ENCODE measurements at places on chromosomes 6 and 20.

DNA sequence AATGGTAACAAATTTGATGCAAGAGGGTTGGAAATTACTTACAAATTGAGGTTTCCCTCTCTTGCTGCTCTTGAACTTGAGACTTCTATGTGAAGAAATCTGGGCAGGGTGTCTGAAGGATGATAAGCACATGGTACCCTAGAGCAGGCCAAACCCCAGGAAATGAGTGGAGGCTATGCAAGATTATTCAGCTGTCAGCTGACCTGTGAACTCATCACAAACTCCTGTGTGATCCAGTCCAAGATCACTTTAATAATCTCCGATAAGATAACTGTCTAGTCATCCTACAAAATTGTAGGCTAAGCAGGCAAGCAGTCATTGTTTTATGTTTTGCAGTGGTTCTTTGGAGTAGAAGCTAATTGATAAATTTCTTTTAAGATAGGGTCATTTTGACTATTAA, 213.1 kb downstream of the BTBD3 start:
- no peaks in the 10 kb centered on the region for H3K36me3 ChIP-seq
- H3K27me3 ChIP-seq = no peaks in the 10 kb centered on the region
- no peak overlapping the region for H3K27ac ChIP-seq
- DNase-seq = no peak
- H3K4me1 ChIP-seq = no peaks in the 10 kb centered on the region

GRCh38 chr20:48478370-48478769, 349.4 kb downstream of the PREX1 start:
- DNase-seq = no peak
- H3K36me3 ChIP-seq = no peaks in the 10 kb centered on the region
- no peaks in the 10 kb centered on the region for H3K4me1 ChIP-seq
- peaks cover 80% of the 10 kb centered on the region for H3K27me3 ChIP-seq

GRCh38 chr20:63224412-63225081, 8.6 kb upstream of the YTHDF1 start:
- H3K36me3 ChIP-seq = no peaks in the 10 kb centered on the region
- DNase-seq = peak; percentile 61
- H3K27me3 ChIP-seq = peaks cover 19% of the 10 kb centered on the region
- H3K4me1 ChIP-seq = peaks cover 42% of the 10 kb centered on the region

GRCh38 chr6:108795122-108795521, 53.1 kb upstream of the ARMC2 start:
- H3K27me3 ChIP-seq = no peaks in the 10 kb centered on the region
- peaks cover 14% of the 10 kb centered on the region for H3K4me1 ChIP-seq
- peaks cover 3% of the 10 kb centered on the region for H3K36me3 ChIP-seq
- H3K27ac ChIP-seq = no peak overlapping the region
- no peak for DNase-seq

- no peaks in the 10 kb centered on the region for H3K36me3 ChIP-seq
- no peaks in the 10 kb centered on the region for H3K27me3 ChIP-seq
- DNase-seq = no peak
- no peak overlapping the region for H3K27ac ChIP-seq
- no peak overlapping the region for H3K4me3 ChIP-seq
Measured at GRCh38 chr6:137102851-137103492, 58.2 kb upstream of the IL20RA start.

Measured in mesenchymal stem cell (in vitro differentiated cells and primary cell).